ENCODE measurements at places on chromosomes 16 and 17.

- no peak for DNase-seq
Measured at GRCh38 chr17:46179375-46179999, 13.7 kb downstream of the KANSL1 start.

DNA sequence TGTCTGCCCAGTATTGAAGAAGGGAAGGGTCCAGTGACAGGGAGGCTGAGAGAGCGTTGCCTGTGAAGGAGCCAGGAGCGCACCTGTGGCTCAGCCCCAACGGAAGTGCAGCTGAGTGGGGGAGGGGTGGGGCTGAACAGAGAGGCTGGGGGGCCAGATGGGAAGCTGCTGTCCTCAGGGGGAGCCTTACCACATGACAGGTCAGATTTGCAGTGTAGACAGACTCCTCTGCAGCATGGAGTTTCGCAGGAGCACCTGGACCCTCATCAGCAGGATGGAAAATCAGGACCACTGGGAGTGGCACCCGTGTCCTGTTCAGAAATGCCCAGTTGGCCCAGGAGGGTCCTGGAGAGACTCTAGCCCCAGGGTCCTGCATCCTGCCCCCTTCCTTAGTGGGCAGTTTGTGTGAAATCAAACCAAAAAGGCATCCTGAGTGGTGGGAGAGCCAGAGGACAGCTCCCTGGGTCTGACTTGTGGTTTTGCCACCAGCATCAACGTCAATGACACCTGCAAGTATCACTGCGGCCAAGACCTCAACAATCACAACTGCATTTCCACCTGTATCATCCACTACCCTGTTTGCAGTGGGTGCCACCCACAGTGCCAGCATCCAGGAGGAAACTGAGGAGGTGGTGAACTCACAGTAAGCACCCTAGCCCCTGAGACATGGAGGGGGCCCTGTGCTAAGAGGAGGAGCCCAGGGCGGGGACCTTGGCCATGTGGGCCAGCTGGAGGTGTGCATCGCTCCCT, 7.8 kb downstream of the CD300A start:
- DNase-seq, result no peak

DNA sequence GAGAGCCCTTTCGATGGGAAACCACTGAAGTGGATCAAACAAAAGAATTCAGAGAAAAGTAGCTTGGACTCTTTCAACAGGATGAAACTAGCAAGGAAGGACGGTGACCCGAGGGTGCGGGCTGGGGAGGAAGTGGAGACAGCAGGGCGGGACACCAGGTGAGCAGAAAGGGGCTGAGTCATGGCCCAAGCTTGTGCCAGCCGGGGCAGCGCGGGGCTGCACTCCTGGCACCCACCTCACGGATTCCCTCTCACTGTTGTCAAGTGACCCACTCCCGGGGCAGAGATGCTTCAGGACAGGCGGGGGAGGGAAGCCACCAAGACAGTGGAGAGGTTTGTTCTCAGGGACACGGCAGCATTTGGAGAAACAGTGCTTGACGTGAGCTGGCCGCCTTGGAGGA, 10.7 kb upstream of the RNF222 start:
- DNase-seq, result no peak

GRCh38 chr17:51120357-51120738, 320 bp downstream of the SPAG9 start:
- no peak for DNase-seq

DNA sequence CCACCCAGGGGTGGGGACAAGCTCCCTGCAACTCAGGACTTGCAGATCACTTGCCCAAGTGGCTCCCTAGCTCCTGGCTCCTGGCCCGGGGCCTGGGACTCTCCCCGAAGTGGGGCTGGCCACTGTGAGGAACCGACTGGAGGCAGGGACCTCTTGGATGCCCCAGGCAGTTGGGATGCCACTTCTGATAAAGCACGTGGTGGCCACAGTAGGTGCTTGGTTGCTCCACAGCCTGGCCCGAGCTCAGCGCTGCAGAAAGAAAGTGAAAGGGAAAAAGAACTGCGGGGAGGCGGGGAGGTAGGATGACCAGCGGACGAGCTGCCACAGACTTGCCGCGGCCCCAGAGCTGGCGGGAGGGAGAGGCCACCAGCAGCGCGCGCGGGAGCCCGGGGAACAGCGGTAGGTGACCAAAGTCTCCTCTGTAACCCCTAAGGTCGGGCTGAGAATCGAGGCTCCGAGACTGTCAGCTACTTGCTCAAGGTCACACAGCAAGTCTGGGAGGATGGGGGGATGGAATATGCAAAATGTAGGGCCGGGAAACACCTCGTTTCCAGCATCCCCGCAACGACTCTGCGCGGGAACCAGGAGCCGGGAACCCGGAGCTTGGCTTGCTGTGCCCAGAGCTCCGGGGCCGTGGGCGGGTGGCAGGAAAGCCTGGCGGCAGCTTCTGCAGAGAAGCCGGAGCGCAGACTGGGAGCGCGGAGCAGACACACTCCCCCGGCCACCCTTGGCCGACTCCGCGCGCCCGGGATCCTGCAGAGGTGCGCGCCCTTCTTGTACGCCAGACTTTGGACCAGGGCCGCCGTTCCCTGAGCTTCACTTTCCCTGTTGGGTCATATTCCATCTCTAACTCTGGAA, 1.9 kb downstream of the CIITA start:
- DNase-seq, result no peak

DNA sequence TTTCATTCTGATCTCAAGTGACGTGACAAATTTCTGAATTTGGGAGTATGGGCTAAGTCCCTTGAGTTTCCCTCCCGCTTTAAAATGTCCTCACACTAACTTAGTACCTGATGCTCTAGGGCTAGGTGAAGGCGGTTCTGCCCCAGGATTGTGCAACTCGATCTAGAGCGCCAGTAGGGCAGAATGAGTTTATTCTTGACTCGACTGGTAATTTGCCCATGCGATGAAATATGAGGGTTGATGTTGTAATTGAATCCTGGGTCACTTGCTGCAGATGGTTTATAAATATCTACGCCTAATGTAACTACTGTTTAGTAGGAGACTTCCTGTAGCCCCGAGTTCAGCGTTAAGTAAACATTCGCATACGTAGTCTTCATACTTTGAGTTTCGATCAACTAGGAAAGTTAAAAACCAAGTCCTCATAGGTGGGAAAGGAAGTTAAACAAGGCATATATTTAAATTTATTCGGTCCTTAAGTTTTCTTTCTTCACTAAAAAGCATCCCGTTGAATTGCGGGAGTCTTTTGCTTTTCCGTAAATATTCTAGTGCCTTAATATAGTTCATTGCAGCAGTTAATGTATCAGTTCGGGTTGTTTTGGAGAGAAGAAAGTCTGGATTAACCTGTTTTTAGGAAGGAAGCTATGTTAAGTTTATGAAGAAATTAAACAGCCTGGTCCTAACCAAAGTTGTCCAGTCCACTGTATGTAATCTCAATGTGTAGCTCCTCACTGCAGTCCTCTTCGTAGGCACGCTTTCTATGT, 1.6 kb downstream of the CTCF start:
- peak; percentile 63 for DNase-seq
